ENCODE measurements at places on chromosomes 16 and 17. TPM values are rescaled to one million over a fixed set of nuclear protein-coding genes. Genes with fewer than 3 reads are reported as not detected.

- no peak for DNase-seq
These were observed 58.1 kb upstream of the IRX6 start for GRCh38 chr16:55265926-55266325.

Gene CDIPT
- 46.3 TPM for total RNA-seq

Gene SLC47A2
- not detected for total RNA-seq

DNA sequence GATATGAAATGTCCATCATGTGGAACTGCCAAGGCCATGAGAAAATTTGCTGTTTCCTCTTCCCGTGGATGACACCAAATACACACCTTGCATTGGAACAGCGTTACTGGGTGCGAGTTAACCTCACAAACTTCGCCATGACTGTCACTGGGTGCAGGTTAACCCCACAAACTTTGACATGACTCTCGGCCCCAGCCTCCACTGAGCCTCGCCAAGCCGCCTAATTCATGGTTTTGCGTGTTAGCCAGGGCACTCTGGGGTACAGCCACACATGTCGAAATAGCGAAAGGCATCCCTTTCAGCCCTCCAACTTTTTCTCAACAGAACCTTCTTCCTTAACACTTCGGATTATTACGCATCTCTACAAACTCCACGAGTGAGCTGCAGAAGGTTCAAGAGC is 10.6 kb upstream of the KCTD5 start:
- no peak for DNase-seq

- no peak for DNase-seq
These were observed 6.1 kb upstream of the TBX2 start for GRCh38 chr17:61393550-61393903.

DNA sequence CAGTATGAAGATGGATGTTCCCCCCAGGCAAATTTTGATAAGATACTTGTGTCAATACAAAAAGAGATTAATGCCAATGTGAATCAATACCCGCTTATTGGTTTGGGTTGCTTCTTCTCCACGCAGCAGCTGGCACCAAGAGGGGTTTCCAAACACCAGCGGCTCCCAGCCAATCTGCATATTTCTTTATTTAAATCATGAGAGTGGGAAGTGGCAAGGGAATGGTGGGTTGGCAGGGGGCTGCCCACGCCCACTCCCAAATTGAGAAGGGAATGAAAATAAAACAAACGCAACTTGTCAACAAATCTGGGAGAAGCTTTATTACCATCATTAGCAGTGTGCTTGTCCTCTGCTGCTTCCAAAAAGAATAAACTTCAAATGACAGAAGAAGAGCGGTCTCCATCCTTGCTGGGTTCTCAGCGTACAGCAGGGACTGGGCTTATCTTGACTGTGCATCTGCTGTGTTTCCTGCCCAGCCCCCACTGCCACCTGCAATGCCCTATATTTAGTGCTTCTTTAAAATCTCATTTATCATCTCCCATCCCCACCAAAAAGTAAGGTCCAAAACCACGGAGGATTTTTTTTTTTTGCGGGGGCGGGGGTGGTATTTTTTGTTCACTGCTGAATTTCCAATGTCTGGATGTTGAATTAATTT is 34.9 kb upstream of the C16orf78 start:
- DNase-seq: no peak

DNA sequence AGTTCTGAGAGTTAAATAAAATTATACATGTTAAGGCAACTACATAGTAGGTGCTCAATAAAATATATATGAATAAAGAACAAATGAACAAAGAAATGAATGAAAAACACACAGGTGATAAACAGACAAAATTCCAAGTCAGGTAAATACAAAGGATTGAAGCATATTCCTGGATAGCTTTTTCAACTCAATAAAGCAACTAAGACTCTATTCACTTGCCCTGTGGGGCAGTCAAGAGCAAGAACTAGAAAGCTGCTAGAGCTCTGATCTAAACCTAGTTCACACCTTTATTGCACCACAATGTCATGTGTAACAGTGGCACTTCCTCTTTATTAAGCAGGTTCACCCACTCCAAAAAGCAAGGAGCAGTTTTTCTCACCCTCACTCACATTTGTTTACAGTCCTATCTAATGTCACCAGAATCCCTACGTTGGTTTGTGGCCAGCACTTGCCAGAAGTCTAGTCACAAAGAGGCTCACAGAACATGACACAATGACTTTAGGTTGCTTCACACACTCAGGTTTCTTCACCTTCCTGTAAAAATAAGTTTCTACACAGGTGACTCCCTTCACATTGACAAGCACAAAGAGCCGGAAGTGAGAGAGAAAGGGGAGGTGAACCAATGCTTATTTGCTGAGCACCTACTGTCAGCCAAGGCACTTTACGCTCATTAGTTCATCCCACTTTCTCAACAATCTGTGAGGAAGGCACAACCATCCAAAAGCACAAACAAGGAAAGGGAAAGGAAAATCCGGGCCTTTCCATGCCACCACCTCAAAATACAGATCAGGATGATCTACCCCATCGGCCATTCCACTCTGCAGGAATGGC is 70.8 kb downstream of the XPO6 start:
- DNase-seq: no peak

Gene SNAI3
- total RNA-seq: 1.2 TPM

GRCh38 chr16:30535777-30536190 is 1.1 kb upstream of the ZNF747 start:
- no peak for DNase-seq

DNA sequence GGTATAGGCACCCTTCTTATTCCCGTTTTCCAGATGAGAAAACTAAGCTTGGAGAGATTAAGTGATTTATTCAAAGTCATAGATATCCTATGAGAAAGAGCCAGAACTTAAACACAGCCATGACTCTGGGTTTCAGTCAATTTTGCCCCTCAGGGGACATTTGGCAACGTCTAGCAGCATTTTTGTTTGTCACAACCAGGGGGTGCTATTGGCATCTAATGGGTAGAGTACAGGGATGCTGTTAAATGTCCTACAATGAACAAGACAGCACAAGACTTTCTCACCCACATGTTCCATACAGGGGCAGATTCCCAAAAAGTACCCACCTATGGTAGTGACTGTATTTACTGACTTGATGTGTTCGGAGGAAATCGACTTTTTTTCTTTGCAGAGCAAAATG is 4.8 kb upstream of the SHISA9 start:
- DNase-seq: no peak

Gene PRSS36
- total RNA-seq: 0.69 TPM

- DNase-seq: peak; percentile 49
These were observed 8.6 kb upstream of the BAHCC1 start for GRCh38 chr17:81386646-81387099.

- no peak for DNase-seq
These were observed 521 bp upstream of the G6PC3 start for GRCh38 chr17:44069974-44070454.

Gene PAQR4
- total RNA-seq: 13.1 TPM

DNA sequence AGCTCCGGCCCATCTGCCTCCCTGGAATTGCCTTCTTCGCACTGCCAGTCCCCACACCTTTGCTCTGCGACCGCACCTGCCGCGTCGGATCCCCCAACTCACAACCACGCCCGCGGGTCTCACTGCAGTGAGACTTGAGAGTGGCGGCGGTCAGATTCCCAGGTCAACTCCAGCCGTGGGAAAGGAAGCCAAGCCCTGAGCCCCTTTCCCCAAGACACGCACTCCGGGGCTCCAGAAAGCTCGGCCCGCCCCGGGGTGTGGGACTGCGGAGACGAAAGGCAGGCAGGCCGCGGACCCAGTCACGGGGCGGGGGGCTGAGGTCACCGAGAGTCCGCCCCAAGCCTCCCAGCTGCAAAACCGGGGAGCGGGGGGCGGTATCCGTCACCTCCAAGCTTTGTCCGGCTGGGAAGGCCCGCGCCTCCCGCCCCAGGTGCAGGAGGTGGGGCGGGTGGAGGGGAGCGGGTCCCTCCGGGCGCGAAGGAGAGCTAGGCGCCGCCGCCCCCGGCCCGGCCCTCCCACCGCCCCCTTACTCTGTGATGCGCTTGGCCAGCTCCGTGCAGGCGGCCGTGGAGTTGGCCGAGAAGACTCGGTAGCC is 615 bp downstream of the PRPSAP1 start:
- DNase-seq: no peak

Gene KRT32
- not detected for total RNA-seq

Gene KRT222
- 1.1 TPM for total RNA-seq
